ENCODE measurements at places on chromosomes 6 and 20. TPM values are rescaled to one million over a fixed set of nuclear protein-coding genes. Genes with fewer than 3 reads are reported as not detected.

TREML4 gene
- total RNA-seq: not detected

CAGE1 gene
- total RNA-seq: not detected

SNAI1 gene
- 12.0 TPM for total RNA-seq

HLA-G gene
- total RNA-seq: not detected

BMP6 gene
- 20.7 TPM for total RNA-seq

PCNA gene
- total RNA-seq: 397 TPM

BPIFA2 gene
- total RNA-seq: not detected

DUSP15 gene
- total RNA-seq: 1.4 TPM

FOXS1 gene
- total RNA-seq: 0.17 TPM

MATN4 gene
- 0.09 TPM for total RNA-seq

PIGT gene
- 94.5 TPM for total RNA-seq

All from A549 treated with Mapracorat at 1 μM for 4 hours (cell line).